ENCODE measurements at places on chromosomes 6 and 20.

DNA sequence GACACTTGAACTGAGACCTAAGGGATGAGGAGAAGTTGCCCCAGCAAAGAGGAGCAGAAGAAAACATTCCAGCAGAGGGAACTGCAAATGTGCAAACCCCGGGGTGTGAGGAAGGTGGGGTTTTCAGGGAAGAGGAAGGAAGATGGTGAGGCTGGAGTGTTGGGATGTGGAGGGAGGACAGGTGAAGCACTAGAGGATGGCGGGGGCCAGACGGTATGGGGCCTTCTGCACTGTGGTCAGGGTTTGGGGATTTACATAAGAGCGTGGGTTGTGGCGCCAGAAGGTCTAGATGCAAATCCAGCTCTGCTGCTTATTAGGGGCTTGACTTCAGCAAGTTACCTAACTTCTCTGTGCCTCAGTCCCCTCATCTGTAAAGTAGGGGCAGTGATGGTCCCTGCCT is 16.0 kb downstream of the DLGAP4 start:
- DNase-seq = no peak

GRCh38 chr20:46739431-46740213 is 30.2 kb downstream of the SLC2A10 start:
- DNase-seq = no peak

GRCh38 chr6:170438402-170438753 is 114.7 kb downstream of the PSMB1 start:
- no peak for DNase-seq

GRCh38 chr6:93584300-93584699 is 164.9 kb upstream of the EPHA7 start:
- DNase-seq = no peak

DNA sequence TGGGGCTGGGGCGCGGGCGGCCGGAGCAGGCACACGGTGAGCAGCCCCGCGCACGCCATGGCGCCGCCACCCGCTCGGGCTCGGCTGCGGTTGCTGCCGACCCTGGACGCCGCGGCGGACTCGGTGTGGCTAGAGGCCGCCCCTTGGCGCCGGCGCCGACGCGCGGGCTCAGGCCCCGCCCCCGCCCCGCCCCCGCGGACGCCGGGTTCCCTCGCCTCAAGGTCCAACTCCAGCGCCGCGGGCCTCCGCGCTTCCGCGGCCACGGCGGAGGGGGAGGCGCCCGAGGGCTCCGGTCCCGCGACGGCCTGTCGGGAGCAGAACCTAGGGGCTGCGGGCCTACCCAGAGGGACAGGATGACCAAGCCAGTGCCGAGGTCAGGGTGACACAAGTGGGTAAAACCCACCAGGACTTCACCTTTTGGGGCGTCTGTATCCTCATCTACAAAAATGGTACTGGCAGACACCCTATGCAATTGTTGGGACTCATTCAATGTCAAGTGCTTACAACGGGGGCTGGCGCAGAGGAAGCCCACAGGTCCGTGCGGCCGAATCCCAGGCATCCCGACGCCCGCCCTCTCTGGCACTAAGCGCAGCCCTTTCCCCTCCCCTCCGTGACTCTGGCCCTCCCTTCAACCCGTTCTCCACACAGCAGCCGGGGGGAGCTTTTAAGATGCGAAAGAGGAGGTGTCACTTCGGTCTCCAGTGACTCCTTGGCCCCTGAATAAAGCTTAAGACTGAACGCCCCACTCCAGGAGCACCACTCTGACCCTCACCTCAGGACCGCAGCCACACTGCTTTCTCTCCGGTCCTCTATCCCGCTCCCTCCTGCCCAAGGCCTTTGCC is at the start of gene NECAB3:
Gene NECAB3 (minus strand): TSS at position 135 of the 842 bp plus-strand sequence. CDS start 76 bp downstream, at position 59.
- DNase-seq = peak; percentile 38
